ENCODE measurements at places on chromosomes 5 and 9. TPM values are rescaled to one million over a fixed set of nuclear protein-coding genes. Genes with fewer than 3 reads are reported as not detected.

CCDC192 gene
- total RNA-seq = not detected

GCNT1 gene
- total RNA-seq = 6.3 TPM

NXNL2 gene
- 0.13 TPM for total RNA-seq

SELENOP gene
- 604 TPM for total RNA-seq

SIT1 gene
- total RNA-seq = not detected

PCDHA7 gene
- 0.13 TPM for total RNA-seq

ZNF366 gene
- total RNA-seq = 1.9 TPM

PCDHA9 gene
- total RNA-seq = under 0.01 TPM

DOCK2 gene
- 0.13 TPM for total RNA-seq
